ENCODE measurements at places on chromosomes 3 and 15.

DNA sequence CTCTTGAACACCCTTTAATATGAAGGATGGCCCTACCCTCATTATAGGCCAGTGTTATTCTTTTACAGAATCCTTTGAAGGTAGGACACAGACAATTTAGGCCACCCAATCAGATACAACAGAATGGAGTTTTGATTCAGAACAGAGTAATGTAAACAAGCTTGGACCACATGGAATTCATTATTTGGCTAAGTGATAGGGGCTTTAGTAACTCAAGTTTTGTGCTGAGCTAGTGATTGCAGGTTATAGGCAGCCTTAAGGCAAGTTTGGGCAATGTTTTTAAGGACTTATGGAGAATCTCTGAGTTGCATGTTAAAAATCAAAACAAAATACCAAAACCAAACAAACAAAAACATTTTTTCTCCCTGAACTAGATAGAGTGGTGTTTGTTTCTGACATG lies 312.1 kb upstream of the ROBO1 start:
- DNase-seq, result no peak

GRCh38 chr15:81088470-81089013 lies 45.5 kb upstream of the CFAP161 start:
- DNase-seq, result no peak

- no peak for DNase-seq
Measured at GRCh38 chr15:100931143-100931890, 12.2 kb downstream of the LRRK1 start.

GRCh38 chr3:101303089-101303731 lies 17.2 kb downstream of the IMPG2 start:
- no peak for DNase-seq

GRCh38 chr3:115228266-115228665 lies 81.2 kb upstream of the ZBTB20 start:
- DNase-seq, result no peak

GRCh38 chr3:70832834-70833205 lies 520.4 kb upstream of the MDFIC2 start:
- no peak for DNase-seq

GRCh38 chr3:38916706-38917105 lies 100.7 kb upstream of the SCN10A start:
- DNase-seq, result no peak

- DNase-seq, result no peak
Measured at GRCh38 chr15:41219381-41219780, 11.2 kb downstream of the EXD1 start.

GRCh38 chr15:93553167-93553935 lies 464.3 kb upstream of the RGMA start:
- DNase-seq, result no peak

GRCh38 chr3:45664578-45664977 lies 24.6 kb upstream of the SACM1L start:
- no peak for DNase-seq

Data from femur (tissue), 1 donor.